ENCODE measurements at places on chromosomes 5 and 9. TPM values are rescaled to one million over a fixed set of nuclear protein-coding genes. Genes with fewer than 3 reads are reported as not detected.

GRCh38 chr5:61333321-61333953, 1.4 kb downstream of the ZSWIM6 start:
- DNase-seq, result peak; percentile 78

GRCh38 chr5:146515473-146516150, 378 bp downstream of the GPR151 start:
- DNase-seq, result no peak

PCAT7 gene
- 0.52 TPM for total RNA-seq

DNA sequence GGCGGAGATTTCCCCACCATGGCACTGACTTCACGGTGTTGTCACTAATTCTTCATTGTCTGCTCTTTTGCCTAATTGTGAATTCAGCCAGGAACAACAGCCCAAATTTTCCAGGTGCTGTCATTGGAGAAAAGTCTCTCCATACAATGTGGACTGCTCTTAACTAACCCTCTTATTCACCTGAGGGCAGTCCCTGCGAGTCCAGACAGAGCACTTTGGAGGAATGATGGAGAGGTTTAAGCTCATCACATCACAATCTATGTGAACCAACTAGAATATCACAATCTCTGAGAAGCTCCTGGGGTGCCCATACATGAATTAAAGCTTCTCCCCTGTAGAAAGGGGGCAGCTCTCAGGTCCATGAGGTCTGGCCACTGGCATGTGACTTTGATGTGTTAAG, 56.4 kb downstream of the MTX3 start:
- no peak for DNase-seq

DNA sequence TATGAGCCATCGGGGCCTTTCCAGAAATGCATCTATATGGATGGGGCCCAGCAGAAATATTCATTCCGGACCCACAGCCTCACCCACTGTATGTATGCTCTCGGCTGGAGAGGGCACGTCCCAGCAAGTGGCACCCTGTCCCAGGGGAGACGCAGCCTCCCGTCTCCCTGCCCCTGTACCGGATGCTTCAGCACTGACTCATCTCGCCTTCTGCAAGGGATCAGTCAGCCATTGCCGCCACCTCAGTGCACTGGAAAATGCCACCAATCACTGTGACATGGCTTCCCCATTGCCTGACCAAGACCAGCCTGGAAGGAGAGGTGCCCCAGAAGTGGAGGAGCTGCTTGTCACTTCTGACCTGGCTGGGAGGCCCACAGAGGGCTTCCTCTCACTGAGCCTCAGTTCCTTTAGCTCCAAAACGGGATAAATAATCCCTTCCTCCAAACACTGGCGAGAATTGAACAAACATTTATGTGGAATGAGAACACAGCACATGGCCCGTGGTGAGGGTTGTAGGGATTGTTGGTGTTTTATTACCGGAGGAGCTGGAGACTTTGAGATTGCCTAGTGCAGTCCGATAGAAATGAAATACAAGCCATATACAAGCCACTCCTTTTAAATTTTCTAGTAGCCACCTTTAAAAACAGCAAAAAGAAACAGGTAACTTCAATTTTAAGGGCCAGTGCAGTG, 43.9 kb upstream of the ORM1 start:
- no peak for DNase-seq

JAK2 gene
- 4.5 TPM for total RNA-seq

- DNase-seq, result no peak
Observed at GRCh38 chr5:77449981-77450380, 42.1 kb downstream of the WDR41 start.

PTGES gene
- 0.38 TPM for total RNA-seq

SLC34A1 gene
- not detected for total RNA-seq

FAM151B gene
- 2.5 TPM for total RNA-seq

- no peak for DNase-seq
Observed at GRCh38 chr5:144370273-144370672, 199.6 kb downstream of the KCTD16 start.

- DNase-seq, result no peak
Observed at GRCh38 chr5:19534751-19535150, 453.2 kb downstream of the CDH18 start.

CD180 gene
- 0.04 TPM for total RNA-seq

DNA sequence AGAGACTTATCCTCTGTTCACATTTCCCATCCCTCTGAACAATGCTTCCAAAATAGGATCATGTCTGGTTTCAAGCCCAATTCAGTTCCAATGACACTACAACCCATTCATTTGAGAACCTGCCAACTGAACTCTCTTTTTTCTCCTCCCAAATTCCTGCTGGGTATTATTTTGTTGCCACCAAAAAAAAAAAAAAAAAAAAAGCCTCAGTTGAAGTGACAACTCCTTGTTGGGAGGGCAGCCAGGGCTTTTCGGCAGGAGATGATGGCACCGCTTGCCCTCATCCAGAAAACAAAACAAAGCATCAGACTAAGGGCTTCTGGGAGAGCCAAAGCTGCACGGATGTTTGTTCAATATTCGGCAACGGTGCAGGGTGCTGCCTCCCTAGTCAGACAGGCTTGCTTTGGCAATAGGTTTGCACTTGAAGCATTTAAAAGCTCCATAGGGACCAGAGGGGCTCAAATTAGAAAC, 30.6 kb upstream of the TRIM32 start:
- no peak for DNase-seq

GRXCR2 gene
- total RNA-seq, result not detected

GRCh38 chr5:15003511-15003920, 131.9 kb upstream of the ANKH start:
- peak; percentile 57 for DNase-seq

CHSY3 gene
- 1.2 TPM for total RNA-seq

NSA2 gene
- 33.5 TPM for total RNA-seq

DNA sequence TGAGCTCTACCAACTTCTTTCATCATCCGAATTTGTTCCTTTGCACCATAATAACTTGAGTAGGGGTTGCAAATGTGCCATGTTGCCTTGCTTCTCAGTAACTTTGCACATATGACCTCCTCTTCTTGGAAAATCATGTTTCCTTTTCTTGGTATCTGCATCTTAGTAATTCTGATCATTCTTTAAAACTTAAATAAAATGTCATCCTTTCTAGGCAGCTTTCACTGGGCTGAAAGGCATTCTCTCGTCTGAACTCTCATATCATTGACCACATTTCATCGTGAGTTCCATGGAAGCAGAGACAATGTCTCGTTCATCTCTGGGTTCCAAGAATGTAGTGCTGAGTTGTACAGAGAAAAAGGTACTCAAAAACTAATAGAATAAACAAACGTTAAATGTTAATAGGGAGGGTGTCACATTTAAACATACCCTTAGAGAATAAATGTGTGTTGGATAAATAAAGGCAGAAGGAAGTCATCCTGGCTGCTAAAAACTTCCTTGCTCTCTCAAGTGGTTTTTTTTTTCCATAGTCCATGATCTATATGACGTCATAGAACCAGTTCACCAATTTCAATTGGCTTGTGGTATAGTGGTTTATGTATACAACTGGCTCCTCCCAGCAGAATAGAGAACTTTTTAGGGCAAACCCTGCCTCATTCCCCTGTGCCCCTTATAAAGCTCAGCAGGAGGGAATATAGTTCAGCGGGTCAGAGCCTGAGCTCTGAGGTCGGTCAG, 218.1 kb upstream of the TRIM32 start:
- DNase-seq, result no peak

DNA sequence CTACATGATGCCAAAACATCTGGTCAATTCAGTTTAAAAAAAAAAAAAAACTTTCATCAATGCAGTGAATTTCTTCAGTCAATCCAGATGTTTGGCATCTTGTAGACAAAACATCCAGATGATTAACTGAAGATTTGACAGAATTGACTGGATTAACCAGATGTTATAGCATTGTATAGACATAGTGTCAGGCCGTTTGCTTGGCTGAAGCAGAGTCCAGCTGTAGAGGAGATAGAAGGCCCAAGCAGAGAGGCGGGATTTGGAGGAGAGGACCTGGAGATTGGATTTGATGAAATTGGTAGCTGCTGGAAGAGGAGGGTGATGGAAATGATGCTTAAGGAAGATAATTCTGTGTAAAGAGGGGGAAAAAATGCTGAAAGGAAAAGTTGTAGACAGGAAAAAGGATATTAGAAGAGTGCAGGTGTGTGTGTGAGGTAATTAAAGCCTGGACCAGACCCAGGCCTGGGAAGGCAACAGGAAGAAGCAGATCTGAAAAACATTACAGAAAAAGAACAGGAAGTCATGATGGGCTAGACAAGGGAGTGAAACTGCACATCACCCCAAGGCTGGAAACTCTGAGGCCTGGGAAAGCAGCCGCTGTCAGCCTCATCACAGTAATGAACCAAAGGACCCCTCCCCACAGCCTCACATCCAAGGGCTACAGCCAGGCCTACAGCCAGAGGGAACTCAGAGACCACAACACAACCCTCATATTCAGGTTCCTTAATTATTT, 258.3 kb downstream of the CWC27 start:
- no peak for DNase-seq

GRCh38 chr9:98838155-98838867, 30.8 kb downstream of the GALNT12 start:
- DNase-seq, result no peak

DNA sequence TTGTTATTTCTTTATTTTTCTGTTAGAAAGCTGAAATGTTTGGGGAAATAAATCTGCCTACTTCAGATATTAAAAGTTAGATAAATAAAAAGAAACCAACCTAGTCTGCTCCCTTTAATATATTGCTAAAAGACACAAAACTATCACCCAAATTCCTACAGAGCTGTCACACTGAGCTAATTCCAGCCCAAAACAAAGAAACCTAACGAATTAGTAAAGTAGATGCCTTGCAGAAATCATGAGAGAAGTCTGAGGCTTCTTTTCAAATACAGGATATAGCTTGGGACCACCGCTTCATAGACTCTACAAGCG, 122.2 kb upstream of the LMX1B start:
- no peak for DNase-seq

GRCh38 chr5:39186722-39187539, 32.4 kb downstream of the FYB1 start:
- no peak for DNase-seq

CETN3 gene
- total RNA-seq, result 5.8 TPM

DNA sequence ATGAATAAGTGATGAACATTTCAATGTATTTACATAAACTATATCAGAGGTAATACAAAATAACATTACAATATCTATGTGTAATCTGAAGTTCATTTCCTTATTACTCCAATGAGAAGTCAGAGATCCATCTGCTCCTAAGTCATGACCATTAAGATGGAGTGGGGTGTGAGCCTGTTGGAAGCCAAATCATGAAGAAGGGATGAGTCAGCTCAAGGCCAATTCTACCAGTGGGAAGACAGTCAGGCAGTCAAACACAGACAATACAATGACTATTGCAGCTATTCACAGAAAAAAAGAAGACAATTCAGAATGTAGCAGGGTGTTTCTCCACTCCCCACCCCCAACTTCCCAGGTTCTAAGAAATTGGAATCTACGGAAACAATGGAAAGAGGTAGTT, 155.0 kb downstream of the NFIB start:
- DNase-seq, result no peak

GRCh38 chr5:6181147-6181729, 197.1 kb downstream of the MED10 start:
- no peak for DNase-seq

DNA sequence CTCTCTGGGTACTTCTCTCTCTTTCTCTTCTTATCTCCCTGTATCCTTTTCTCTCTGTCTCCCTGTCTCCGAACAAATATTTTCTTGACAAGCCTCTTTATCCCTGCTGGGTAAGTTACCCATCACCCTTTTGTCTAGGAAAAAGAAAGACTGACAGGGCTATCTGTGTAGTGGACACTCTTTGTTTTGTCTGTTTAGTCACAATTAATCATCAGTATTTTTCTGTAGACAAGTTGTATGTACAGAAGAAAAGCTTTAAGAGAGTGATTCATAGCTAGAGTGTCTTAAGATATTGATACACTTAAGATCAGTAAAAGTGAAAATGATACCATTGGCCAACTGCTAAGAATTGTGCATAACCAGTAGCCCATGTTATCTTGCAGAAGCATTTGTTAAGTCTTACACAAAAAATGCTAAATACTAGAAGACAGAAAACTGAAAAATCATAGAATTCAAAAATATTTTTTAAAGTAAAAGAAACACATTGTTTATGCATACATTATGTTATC, 1043.8 kb upstream of the EDIL3 start:
- DNase-seq, result no peak

GRCh38 chr5:83157163-83157562, 79.8 kb downstream of the XRCC4 start:
- no peak for DNase-seq

PRR7 gene
- total RNA-seq, result 3.3 TPM

DNA sequence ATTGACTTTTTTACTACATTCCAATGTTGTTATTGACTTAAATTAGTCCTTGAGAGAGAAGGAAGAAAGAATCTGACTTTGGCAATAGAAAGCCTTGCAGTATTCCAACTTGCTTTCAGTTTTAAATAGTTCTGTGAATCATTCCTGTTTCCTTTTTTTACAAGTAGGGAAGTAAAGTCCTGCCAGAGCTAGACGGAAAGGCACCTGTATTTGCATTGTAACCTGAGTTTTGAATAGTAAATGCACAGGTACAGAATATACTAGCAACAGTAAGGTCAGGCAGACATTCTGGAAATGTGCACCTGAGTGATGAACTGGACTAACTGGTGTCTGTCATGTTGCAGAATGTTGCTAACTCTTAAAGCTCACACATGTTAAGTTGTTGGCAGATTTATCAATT, 100.9 kb downstream of the PRKACG start:
- DNase-seq, result no peak

DNA sequence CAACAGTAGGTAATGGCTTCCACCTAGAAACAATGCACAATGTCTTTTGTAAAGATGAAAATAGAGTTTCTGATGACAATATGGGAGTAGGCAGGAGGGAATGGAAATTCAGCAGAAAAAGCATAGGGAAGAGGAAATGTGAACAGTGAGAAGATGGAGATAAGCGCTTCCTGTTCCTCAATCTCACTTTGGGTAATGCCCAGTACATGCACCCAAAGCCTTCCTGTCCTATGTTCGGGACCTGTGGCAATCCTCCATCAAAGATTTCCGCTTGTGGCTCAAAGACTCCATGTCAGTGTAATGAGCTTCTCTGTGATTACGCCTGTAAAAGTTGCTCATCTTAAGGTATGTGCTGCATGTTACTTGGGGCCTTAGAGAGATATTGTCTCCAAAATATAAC, 2.7 kb downstream of the UGT3A1 start:
- DNase-seq, result no peak

DNA sequence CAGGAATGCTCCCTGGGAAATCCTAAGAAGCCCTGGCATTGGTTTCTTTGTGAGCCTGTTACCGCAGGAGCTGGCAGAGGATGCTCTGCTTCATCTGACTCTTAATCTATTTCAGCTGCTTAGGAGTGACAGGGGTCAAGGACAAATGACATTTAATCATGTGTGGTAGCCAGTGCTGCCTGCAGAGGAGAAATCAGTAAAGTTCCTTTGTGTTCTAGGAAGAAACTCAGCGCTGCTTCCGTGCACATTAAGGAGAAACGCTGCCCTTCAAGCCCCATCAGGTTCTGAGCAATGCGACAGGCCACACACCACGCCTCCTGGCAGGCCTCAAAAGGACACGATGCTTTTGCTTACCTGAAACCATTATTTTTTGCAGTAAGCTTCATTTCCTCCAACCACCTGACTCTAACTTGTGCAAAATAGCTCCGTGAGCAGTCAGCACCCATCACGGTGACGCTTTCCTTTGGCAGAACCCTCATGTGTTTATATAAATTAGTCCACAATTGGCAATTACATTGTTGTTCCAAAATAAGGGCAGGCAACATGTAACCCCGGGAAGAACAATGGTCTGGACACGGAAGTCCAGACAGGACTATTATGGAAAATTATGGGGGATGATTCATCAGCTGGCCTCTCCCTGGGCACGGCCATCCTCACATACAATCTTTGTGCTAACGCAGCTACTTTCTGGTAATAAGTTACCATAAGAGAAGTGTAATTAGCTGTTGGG, 387.9 kb upstream of the DAP start:
- DNase-seq, result no peak

GRCh38 chr5:9176641-9177040, 369.2 kb downstream of the SEMA5A start:
- no peak for DNase-seq

PCDHB3 gene
- total RNA-seq, result 1.6 TPM
